Aorta (tissue), 5 donors: ENCODE measurements at places on chromosomes 12 and 14. TPM values are rescaled to one million over a fixed set of nuclear protein-coding genes. Genes with fewer than 3 reads are reported as not detected.

Gene GCH1
- total RNA-seq = 7.4 TPM

Gene GABARAPL1
- total RNA-seq = 111 TPM

Gene KRT3
- not detected for total RNA-seq

Gene PCED1B
- total RNA-seq = 11.0 TPM

Gene RTN1
- 17.8 TPM for total RNA-seq

Gene POMT2
- 23.4 TPM for total RNA-seq

Gene RAN
- total RNA-seq = 233 TPM

Gene ACRBP
- total RNA-seq = 5.2 TPM

Gene TGM1
- 0.52 TPM for total RNA-seq

Gene LRRC9
- total RNA-seq = not detected

Gene ATF7IP
- total RNA-seq = 54.5 TPM

- no peak for DNase-seq
Observed at GRCh38 chr14:55688566-55688965, 108.6 kb downstream of the KTN1 start.

GRCh38 chr14:102708494-102708893 lies 68.8 kb upstream of the TRAF3 start:
- DNase-seq = no peak

GRCh38 chr14:94355191-94355794 lies 32.2 kb upstream of the SERPINA6 start:
- DNase-seq = peak; percentile 80

- DNase-seq = no peak
Observed at GRCh38 chr12:1629338-1630132, 504 bp downstream of the WNT5B start.

- DNase-seq = no peak
Observed at GRCh38 chr14:81523016-81523415, 10.6 kb downstream of the SEL1L start.

DNA sequence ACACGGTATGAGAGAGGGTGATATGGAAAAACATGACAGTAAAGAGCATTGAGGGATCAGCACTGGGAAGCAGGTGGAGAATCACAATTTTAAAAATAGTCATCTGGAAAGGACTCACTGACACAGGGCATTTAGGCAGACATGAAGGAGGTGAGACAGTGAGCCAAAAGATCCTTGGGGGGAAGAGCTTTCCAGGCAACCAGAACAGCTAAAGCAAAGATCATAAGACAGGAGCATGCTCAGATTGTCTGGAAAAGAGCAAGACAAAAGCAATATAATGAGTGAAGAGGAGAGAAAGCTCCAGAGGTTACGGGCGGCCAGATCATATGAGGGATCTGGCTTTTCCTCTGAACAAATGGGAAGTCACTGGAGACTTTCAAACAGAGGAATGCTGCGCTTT lies 63.9 kb downstream of the DENND5B start:
- DNase-seq = no peak

DNA sequence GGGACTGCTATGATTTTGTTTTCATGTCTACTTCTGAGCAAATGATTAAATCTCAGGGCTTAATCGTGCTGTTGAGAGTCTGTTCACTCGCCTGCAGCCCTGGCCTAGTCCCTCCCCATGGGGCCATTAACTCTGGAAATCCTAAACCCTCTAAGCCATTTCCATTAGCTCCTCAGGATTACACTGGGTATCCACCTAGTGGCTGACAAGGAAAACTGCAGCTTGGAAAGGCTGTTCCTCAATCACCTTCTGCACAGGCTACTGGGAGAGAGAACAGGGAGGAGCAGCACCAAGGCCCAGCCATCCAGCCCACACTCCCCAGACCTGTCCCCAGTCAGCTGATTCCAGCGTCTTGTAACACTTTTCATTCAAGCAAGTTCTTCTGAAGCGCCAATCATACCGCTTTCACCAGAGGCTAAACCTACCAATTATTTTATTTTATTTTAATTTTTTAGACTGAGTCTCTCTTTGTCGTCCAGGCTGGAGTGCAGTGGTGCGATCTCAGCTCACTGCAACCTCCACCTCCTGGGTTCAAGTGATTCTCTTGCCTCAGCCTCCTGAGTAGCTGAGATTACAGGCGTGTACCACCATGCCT lies 48.7 kb downstream of the NEUROD4 start:
- DNase-seq = no peak

DNA sequence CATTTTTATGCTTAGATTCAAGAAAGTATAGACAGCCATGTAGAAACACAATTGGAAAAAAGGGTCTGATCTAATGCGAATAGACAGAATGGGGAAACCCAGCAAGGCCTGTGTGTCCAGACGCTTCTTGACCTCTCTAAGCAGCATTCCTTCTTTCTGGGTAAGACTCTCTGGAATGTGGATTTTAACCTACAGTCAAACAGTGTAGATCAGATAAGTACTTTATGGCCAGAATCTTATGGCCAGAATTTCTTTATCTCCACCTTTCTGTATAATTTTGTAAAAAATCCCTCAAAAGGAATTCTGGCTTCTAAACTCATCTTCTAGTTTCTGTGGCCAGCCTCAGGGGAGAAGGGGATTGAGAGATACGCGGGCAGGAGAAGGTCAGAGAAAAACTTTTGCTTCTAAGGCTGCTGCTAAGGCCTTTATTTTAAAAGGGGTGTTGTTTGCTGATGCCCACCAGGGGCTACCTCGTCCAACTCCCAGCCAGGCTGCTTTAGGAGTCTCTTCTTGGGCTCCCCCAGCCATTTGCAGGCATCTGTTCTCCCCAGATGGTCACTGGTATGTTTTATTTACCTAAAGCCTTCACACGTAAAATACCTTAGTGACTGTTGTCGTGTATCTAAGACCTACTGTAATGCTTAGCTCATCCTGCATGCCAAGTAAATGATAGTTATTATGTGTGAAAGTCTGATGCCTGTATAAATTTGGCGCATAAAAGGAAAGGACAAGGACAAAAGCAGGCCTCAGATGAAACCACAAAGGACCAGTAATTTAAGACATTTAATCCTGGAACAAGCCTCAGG lies 68.4 kb downstream of the ANO6 start:
- DNase-seq = no peak

DNA sequence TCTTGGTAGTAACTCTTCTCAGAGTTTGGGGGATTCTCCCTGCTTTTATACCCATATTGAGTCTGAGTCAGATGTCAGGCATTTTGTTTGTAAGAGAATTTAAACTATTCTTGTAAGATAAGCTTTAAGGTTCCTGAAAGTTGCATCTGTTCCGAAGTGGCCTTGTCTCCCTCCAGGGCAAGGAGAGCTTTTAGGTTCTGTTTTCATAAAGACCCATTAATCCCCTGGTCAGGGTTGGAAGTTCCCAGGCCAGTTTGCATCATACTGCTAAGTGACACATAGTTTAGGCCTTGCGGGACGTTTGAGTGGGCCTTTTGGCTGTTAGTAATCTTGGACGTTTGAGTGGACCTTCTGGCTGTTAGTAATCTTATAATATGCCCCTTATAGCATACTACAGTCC lies 396.7 kb downstream of the NPAS3 start:
- no peak for DNase-seq

DNA sequence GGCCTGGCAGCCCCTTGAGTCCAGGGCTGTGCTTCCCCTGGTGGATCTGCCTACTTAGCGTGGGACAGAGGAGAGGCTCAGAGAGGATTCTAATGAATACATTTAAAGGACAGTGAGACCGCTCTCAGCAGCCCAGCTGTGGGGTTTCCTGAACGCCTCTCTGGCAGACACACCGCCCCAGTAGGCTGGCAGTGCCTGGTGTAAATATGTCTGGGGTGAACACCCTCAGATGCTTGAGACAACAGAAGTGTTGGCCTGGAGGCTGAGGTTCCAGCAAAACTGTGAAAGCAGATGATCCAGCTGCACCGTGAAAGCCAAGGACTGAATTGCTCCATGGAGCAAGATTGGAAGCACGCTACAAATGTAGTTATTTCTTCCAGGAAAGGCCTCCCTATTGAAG lies 55.1 kb downstream of the LRRC74A start:
- DNase-seq = no peak

GRCh38 chr14:34711169-34711568 lies 3.2 kb downstream of the CFL2 start:
- DNase-seq = no peak

DNA sequence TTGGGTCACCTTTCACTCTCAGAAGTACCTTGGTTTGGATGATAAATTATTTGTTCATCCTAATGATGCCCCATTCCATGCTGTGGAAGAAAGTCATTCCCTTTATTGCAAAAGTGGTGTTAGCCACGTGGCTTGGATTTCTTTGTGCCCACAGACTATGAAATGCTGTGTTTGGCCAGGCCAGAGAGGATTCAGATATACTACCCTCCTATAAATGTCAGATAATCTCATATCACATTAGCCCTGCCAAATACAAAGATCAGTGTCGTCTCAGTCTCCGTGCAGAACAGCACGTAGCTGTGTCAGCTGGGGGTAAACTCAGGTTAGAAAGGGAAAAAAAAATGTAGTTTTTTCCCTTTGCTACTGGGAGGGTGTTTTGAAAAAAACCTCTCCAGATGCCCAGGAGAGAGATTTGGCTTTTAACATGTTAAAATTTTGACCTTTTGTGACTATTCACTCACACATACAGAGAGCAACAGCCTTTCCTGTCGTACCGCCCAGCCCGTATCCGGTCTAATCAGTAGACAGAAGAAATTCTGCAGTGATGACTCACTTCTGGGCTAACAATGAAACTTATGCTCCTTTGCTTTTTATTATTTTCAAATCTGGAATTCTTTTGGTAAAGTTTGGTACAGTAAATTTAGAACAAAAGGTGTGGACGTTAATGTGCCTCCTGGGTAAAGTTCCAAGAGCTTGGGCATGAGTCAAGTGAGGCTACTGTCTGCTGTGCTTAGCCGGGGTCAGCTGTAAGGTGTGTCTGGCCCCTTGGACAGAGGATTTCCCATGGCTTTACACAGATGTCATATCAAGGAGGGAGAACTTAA lies 8.5 kb upstream of the PTPRB start:
- peak; percentile 73 for DNase-seq

- DNase-seq = no peak
Observed at GRCh38 chr14:31300296-31300695, 92.7 kb upstream of the HECTD1 start.

- DNase-seq = no peak
Observed at GRCh38 chr12:50567926-50568325, 63.1 kb downstream of the DIP2B start.

DNA sequence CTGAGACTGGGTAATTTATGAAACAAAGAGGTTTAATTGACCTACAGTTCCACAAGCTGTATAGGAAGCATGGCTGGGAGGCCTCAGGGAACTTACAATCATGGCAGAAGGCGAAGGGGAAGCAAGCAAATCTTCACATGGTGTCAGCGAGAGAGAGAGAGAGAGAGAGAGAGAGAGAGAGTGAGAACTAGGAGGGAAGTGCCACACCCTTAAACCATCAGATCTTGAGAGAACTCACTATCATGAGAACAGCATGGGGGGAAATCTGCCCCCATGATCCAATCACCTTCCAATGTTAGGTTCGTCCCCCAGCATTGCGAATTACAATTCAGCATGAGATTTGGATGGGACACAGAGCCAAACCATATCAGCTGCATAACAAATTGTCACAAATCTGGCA lies 96.7 kb downstream of the CHST11 start:
- DNase-seq = no peak

GRCh38 chr14:49594347-49595091 lies 4.2 kb upstream of the LRR1 start:
- no peak for DNase-seq

GRCh38 chr12:116426391-116427136 lies 132.6 kb upstream of the MAP1LC3B2 start:
- DNase-seq = peak; percentile 86

GRCh38 chr12:100656141-100656540 lies 82.7 kb downstream of the GAS2L3 start:
- no peak for DNase-seq

GRCh38 chr12:69026336-69026735 lies 93.4 kb upstream of the CPM start:
- no peak for DNase-seq

DNA sequence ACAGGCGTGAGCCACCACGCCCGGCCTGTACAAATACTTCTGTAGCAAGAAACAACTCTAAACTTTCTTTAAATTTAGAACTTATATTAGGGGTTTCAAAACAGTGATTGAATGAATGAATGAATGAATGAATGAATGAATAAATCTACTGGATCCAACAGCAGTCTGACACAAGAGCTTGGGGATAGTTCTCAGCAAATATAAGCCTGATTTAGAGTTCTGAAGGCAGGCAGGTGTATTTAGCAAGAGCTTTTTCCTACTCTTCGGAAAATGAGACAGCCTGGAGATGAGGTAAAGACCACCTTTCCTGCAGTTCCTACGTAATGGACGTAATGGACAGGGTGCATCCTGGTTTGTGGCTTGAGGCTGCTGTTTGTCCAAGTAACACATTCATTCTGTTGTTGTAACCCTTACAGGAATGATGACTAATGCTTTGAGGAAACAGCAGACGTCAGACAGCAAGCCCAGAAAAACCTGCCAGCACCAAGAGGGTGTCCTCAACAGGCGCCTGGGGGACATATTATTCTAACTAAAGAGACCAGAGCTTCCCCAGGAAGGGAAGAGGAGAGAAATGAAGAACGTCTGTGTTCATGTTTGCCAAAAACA lies 277.4 kb upstream of the SOX5 start:
- DNase-seq = peak; percentile 59

DNA sequence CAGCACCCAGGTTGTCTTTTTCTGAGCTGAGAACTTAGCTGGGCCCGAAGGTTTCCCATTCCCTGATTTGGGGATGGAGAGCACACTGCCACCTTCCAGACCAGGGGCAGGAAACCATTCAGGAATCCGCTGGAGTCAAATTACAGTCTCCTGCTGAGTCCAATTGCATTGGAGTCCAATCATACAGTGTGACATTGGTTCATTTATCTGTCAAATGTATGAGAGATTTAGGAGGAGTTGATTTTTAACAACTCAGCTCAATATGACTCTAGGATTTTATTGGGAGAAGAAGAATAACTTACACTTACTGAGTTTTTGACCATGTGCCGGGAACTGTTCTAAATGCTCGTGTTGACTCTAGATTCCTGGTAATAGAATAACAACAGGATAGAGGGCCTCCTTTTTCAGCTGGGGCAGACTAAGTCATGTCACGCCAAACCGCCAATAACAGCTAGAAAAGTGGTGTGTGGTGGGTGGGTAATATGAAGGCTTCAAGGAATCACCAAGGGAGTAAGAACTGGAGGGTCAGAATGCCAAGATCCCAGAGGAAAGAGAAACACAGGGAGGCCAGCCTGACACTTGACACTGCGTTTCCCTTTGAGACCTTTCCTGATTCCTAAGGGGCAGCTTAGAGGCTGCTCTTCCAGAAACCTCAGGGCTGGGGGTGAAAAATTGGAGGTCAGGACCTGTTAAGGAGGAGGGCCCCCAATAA lies 11.5 kb downstream of the SYNDIG1L start:
- no peak for DNase-seq

- DNase-seq = peak; percentile 94
Observed at GRCh38 chr12:121536054-121536898, 44.5 kb downstream of the KDM2B start.

GRCh38 chr12:64192644-64193444 lies 29.3 kb downstream of the KICS2 start:
- no peak for DNase-seq

GRCh38 chr14:75660238-75660629 lies 442 bp downstream of the ERG28 start:
- DNase-seq = no peak

GRCh38 chr14:30143627-30144026 lies 216.0 kb upstream of the PRKD1 start:
- DNase-seq = no peak

- no peak for DNase-seq
Observed at GRCh38 chr14:73503648-73504047, 12.9 kb downstream of the RIOX1 start.
